ENCODE measurements at places on chromosomes 12 and 14.

- DNase-seq: no peak
Measured at GRCh38 chr14:91363776-91364523, 53.7 kb downstream of the CCDC88C start.

GRCh38 chr12:88884600-88884999 lies 304.3 kb upstream of the KITLG start:
- DNase-seq: no peak

DNA sequence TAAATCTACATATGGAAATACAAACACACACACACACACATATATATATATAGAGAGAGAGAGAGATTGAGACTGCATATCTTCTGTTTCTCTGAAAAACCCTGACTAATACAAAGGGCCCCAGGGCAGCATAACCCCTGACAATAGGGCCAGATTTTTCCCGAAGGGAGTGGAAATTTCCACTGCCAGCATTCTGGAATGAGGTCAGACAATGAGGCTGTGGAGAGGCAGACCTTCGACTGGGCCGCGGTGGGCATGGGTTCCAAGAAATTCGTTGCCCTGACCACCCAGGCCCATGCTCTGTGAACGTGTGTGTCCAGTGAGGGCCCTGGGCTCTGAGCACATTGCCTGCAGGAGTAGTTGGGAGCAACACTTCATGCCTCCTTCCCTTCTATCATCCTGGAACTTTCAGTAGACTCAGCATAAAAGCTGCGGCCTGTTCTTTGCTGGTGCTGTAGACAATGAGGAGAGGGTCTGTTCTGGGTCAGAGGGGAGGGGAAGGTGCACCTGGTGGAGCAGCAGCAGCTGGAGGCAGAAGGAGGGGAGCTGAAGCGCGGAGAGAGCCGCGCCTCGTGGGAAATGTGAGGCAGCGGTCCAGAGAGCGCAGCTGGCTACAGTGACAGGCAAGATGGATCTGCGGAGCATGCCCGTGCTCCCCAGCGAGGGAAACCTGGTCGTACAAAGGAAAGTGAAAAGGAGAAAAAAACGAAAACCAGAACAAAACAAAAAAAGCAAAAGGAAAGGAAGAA lies 25.6 kb upstream of the CCDC60 start:
- DNase-seq: no peak

DNA sequence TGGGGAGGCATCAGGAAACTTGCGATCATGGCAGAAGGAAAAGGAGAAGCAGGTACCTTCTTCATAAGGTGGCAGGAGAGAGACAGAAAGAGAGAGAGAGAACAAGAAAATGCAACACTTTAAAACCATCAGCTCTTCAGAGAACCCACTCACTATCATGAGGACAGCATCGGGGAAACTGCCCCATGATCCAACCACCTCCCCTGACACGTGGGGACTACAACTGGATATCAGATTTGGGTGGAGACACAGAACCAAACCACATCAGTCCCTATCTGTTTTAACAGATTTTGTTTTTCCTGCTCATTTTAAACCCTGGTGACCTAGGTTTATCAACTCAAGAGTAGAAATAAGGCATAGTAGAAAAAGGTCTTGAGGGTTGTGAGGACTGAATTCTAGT lies 210.1 kb upstream of the PLXNC1 start:
- DNase-seq: no peak

- no peak for DNase-seq
Measured at GRCh38 chr12:1517734-1518525, 76.5 kb downstream of the FBXL14 start.

GRCh38 chr12:119168721-119169120 lies 10.0 kb upstream of the HSPB8 start:
- no peak for DNase-seq

DNA sequence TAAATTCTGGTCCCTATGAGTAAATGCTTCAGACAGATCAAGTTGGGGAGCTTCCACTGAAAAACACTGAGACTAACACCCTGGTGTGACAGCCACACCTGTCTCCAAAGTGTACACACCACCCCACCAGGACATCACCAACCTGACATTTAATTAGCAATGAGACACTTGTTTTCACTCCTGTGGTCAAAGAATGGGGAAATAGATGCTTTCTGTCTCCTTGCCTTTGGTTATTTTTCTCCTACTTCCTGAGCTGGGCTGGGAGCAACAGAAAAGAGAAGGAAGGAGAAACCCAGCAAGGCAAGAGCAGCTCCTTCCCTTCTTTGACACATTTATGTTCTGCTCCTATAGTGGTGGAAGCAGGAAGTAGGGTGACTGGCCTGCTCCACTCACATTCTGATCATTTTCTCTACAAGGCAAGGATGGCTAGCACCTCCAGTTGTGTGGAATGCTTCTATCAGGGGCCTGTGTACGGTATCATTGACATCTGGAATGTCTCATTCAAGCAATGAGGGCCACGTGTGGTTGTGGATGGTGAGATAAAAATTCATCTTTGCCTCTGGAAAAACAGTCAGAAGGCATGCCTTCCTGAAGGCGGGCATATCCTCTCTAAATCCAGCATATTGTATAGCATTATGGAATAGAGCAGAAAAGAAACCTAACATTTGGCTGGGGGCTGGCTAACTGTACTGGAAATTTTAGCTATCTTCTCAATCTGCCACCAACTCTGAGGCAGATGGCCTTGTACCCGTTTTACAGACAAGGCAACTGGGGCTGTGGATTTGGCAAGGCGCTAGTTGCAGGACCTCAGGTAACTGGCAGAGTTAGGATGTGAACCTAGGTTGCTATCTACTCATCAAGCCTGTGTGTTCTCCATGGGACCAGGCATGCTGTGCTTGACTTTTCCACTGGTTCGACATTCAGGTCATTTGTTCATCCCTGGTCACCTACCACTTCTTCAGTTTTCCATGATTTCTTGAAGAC lies 24.8 kb upstream of the LGALS3 start:
- no peak for DNase-seq

GRCh38 chr14:102238131-102238530 lies 66.8 kb downstream of the MOK start:
- DNase-seq: no peak

- DNase-seq: no peak
Measured at GRCh38 chr12:112599871-112600270, 181.1 kb downstream of the PTPN11 start.

DNA sequence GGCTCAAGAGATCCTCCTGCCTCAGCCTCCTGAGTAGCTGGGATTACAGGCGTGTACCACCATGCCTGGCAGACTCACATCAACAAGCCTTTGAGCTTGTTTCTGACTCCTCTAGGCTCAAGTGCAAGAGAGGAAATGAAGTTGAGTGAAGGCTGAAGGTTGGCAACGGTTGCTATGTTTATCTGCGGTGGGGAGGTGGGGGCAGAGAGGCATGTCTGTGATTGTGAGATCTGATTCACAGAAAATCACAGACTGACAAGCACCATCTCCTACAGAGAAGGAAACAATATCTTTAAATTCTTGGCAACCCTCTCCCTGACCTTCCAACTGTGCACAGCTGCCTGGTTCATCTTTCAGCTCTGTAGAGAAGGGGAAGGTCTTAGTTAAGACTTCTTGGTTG lies 22.1 kb upstream of the NINJ2 start:
- no peak for DNase-seq

DNA sequence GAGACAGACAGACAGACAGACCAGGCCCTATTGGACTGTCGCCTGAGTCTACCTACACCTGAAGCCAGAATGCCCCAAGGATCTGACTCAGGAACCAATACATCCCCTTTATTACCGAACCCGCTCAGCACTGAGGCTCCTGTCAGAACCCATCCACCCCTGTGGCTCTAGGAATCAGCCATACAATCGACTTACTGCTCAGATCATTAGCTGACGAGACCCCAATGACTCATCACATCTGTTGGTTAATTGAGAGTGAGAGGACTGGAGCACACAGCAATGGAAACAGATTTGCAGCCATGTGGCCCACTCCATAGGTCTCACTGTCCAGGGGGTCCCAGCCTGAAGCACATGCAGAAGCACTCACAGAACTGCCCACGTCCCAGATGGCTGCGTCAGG lies 15.2 kb downstream of the ITPK1 start:
- no peak for DNase-seq

DNA sequence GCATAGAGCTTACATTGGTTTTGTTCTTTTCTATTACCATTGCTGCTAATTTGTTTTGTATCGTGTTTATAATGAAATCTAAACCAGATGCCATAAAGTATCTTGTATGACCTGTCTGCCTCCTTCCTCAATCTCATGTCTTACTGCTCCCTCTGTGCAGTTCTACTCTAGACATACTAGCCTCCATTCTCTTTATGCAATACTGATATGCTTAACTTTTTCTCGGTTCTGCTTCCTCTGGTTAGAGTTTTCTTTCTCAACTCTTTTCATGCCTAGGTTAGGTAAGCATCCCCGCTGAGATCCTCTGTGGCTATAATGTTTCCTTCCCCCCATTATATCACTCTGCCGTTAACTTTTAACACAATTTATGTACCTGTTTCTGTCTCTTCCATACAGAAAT lies 852.3 kb downstream of the TRHDE start:
- DNase-seq: no peak

DNA sequence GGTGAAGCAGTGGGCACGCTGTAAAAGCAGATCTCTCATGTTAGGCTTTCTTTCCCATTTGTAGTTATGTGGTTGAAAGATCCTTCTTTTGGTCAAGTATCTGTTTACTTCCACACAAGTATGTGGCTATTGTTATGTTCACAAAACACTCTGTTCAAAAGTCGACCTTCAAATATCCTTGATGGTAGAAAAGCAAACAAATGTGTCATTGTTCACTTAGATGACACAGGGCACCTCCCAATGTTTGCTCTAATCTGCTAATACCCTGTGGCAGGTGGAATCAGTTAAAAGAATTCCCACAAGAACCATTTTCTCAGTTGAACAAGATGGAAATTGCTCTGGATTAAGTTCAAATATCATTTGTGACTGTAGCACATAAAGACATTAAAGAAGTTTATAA lies 43.6 kb upstream of the NAA30 start:
- DNase-seq: no peak

DNA sequence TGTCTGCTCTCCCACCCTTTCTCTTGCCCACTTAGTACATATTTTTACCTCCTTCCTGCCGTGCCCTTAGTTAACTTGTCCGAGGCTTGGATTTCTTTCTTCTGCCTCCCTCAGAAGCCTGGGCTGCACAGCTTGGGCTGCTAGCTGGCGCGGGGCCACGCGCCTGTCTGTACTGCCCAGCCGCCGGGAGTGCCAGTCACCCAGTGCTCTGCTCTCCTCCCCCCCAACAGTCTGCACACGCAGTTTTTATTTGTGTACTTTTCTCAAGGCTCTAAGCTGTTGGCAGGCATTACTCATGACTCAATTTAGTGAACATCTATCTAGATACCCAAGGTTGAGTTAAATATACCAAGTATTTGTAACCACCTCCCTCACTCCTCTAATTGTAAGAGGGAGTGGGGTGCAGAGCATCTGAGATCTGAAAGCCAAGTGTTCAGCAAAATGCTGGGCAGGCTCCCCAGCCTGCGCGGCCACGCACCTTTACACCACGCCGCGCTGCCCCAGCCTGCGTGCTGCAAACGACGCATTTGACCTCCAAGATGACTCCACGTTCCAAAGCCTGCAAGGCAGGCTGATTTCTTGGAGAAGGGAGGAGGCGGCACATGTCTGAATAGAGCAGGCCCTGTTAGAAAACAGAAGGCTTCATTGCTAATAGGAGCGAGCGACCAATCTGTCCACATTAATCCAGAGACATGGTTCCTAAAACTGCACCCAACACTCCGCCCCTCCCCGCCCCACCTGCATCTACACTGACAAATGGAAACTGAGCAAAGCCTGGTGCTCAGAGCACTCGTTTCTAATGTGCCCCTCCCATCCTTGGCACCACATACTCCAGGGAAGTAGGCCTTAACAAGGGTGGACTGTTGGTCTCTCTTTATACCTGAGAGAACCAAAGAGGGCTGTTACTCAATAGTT lies 18.2 kb upstream of the CACNA2D4 start:
- no peak for DNase-seq

- DNase-seq: no peak
Measured at GRCh38 chr14:31203414-31203742, 4.2 kb downstream of the HECTD1 start.

- DNase-seq: no peak
Measured at GRCh38 chr14:59897757-59898383, 22.1 kb upstream of the LRRC9 start.

GRCh38 chr12:112116232-112117060 lies 7.9 kb upstream of the NAA25 start:
- no peak for DNase-seq
